ENCODE measurements at places on chromosomes 4 and X.

- no peak for DNase-seq
Observed at GRCh38 chr4:147863808-147864472, 132.1 kb downstream of the ARHGAP10 start.

DNA sequence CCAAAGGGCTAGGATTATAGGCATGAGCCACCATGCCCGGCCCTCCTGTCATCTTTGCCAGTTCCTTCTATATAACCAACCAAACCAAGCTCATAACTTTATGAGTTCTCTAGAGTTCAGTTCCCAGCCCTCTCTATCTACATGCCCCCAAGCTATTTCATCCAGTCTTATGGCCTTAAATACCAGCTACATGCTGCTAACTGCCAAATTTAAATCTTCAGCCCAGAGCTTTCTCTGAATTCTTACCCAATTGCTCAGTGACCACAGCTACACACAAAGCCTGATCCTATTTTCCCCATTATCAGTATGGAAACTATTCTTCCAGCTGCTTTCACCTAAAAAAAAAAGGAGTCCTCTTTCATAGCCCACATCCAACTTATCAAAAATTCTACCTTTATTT, 23.1 kb downstream of the TMEM184C start:
- no peak for DNase-seq

- DNase-seq = peak; percentile 14
Observed at GRCh38 chrX:16712548-16713155, at the start of gene CTPS2. Gene CTPS2, minus strand, starts transcription at chrX:16712669. Its CDS starts 9,767 bp downstream, at chrX:16702902.

- no peak for DNase-seq
Observed at GRCh38 chr4:113496698-113497097, 264.8 kb downstream of the CAMK2D start.

DNA sequence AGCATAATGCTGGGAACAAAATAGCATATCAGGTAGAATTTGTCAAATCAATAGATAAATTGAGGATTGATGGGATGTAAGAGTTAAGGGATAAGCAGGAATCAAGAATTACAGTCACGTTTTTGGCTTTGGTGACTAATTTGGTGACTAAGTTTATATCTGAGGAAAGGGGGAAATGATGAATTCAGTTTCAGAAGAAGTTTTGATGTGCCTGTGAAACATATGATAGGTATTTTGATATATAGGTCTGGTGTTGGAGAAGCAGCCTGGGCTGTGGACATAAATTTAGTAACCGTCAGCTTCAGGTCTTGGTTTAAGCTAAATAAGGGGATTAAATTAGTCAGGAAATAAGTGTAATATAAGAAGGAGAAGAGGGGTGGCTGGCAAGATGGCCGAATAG, 79.0 kb upstream of the EDA2R start:
- no peak for DNase-seq

DNA sequence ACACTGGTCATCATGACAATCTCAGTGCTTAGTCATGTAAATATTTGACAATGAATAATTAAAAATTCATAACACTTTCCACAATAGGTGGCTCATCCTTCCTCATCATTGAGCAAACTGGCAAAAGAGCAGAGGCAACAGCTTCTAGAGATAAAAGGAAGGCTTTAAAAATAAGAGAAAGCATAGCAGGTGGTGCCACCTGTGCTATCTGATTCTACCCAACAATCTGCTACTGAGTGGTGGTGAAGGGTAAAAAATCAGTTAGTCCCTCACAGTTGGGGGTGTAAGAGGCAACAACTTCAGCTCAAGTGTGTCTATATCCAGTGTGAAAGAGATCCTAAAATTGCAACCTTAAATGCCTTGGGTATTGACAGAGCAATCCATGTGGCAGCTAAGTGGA, 280.1 kb upstream of the PPARGC1A start:
- DNase-seq = no peak

DNA sequence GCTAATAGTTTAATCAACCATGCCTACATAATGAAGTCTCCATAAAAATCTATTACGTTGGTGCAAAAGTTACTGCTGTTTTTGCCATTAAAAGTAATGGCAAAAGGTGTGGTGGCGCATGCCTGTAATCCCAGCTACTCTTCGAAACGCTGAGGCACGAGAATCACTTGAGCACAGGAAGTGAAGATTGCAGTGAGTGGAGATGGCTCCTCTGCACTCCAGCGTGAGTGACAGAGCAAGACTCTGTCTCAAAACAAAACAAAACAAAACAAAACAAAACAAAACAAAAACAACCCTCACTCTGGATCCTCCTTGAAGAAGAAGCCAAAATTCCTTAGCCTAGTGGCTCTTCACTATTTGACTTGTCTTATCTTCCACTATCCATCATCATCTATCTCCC, 78.0 kb downstream of the MSN start:
- no peak for DNase-seq

- no peak for DNase-seq
Observed at GRCh38 chr4:165294907-165295306, 32.6 kb upstream of the MSMO1 start.

GRCh38 chrX:119991005-119991787, 47.6 kb upstream of the NKAP start:
- no peak for DNase-seq

- no peak for DNase-seq
Observed at GRCh38 chr4:99722725-99723124, 65.1 kb upstream of the C4orf54 start.

DNA sequence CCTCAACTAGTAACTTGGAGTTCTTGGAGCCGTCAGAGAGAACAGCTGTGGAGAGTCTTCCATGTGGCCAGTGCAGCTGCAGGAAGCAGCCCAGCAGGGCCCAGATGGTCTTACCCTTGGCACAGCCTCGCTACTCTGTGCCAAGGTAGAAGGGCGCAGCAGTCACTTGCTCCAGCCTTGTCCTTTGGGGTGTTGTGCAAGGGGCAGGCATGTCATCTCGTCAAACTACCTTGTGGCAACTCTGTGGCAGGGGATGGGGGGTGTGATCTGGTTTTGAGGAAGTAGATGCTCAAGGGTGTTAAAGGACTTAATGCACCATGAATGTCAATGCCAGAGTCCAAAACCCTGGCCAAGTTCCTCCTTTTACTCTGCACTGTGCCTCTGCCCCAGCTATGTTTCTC, 34.2 kb upstream of the TBC1D14 start:
- no peak for DNase-seq

GRCh38 chr4:171203425-171203824, 609.8 kb upstream of the GALNTL6 start:
- DNase-seq = peak; percentile 34

- no peak for DNase-seq
Observed at GRCh38 chr4:146098397-146098796, 77.1 kb upstream of the LSM6 start.

GRCh38 chr4:13865871-13866669, 238.5 kb upstream of the BOD1L1 start:
- no peak for DNase-seq

GRCh38 chrX:18422325-18422724, 3.1 kb upstream of the CDKL5 start:
- DNase-seq = peak; percentile 12

DNA sequence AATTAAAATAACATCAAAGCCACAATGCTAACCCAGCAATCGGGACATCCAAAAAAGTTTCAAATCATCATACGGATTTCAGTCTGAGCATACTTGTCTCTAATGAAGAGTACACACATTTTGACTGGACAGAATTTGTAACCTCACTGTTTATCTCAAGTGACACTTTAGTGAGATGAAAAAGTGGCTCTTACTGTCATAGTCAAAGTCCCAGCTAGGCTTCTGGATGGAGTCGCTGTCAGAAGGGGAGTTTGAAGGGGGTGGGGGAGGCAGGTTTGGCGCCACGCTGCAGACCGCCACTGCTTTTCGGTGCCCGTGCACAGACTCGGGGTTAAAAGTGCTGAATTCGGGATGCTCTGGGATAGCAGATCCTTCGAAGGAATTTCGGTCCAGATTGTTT, 41.0 kb upstream of the MTNR1A start:
- no peak for DNase-seq

DNA sequence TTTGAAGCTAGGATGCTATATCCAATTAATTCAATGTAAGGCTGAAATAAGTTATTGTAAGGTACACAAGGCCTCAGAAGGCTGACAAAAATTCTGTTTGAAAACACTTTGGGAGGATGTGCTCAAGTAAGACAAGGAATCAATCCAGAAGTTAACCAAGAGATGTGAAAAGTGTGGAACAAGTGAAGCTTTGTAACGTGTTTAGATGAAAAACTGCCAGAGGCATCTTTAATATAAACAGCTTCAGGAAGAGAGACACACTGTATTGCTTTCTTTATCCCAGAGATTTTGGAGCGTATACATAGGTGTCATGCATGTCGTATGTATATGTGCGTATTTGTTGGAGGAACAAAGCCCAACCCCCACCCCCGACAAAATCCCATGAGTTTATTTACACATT, 28.3 kb upstream of the YTHDC1 start:
- no peak for DNase-seq

DNA sequence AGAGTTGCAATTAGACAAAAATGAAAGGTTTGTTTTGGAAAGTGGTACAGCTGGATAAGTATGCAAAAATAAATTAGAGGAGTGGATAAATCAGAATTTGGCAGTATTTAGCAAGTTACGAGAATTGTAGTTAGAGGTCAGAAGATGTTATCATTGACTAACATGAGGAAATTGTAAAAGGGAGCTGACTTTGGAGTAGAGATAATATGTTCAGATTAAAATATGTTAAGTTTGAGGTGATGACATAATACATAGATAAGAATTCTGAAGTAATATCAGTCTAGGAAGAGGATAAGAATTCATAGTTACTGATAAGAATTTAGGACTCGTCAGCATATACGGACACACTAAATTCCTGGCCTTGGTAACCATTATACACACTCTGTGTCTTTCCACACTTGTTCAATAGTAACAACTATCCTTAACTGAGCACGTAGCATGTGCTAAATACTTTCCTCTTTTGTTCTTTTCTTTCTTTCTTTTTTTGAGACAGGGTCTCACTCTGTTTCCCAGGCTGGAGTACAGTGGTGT, 4.1 kb upstream of the EPGN start:
- no peak for DNase-seq

GRCh38 chrX:44903107-44903506, 30.1 kb downstream of the KDM6A start:
- DNase-seq = peak; percentile 4

GRCh38 chr4:29423836-29424721, 1296.1 kb upstream of the PCDH7 start:
- peak; percentile 46 for DNase-seq

GRCh38 chr4:8225706-8226443, 26.8 kb downstream of the SH3TC1 start:
- DNase-seq = no peak

DNA sequence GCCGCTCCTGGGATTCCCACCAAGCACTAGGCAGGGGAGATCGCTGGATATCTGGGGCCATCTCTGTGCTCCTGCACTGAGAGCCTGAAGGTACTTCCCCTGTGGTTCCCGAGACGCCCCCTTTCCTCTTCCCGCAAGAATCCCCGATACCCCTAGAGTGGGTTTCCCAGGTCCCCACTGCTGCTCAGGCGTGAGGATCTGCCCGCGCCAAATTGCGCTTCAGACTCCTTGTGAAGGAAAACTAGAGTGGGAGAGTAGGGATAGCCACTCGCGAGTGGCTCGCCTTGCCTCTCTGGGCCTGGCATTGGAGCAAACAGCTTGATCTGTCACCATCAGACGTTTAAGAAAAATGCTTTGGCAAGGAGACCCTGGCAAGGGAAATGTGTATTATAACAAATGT, 1.5 kb downstream of the IL1RAPL2 start:
- no peak for DNase-seq

GRCh38 chr4:158824425-158825274, 55.8 kb downstream of the FNIP2 start:
- DNase-seq = no peak

DNA sequence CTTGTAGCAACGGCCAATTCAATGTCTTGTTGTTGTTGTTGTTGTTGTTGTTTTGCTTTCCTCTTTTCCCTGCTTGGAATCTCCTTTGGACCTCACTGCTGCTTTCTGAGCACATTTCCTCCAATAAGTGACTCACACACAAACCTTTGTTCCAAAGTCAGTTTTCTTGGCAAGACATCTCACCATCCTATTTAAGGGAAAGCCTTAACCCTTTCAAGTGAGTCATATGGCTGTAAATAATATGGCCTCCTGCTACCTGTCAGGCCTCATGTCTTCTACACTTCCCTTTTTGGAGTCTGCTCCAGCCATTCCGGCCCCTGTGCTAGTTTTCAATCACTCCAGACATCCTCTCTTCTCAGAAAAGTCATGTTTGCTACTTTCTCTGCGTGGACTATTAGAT, 79.5 kb upstream of the MAGEB10 start:
- DNase-seq = no peak

GRCh38 chr4:26862381-26862915, 1.8 kb downstream of the STIM2 start:
- no peak for DNase-seq

DNA sequence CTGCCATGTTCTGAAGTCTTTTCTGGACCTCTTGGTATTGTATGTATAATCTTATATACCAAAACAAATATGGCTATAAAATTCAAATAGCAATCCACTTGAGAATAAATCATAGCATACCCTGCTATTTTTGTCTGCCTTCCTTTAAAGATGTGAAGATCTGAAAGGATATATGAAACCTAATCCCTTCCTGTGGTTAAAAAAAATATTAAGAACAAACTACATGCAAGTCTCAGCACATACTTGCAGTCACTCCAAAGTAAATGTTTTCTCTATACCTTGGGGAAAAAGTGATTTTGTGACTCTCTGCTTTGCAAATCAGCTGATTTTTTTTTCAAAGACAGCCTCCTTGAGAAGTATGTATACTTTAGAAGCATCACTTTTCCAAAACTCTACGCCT, 322.9 kb downstream of the ANKRD50 start:
- no peak for DNase-seq

- DNase-seq = no peak
Observed at GRCh38 chrX:102840871-102841705, 96.0 kb upstream of the RAB40AL start.

GRCh38 chrX:64206556-64207162, 1.2 kb upstream of the AMER1 start:
- no peak for DNase-seq

- no peak for DNase-seq
Observed at GRCh38 chrX:31658360-31658759, 586.5 kb upstream of the FTHL17 start.
